ENCODE measurements at places on chromosomes 3 and 15.

DNA sequence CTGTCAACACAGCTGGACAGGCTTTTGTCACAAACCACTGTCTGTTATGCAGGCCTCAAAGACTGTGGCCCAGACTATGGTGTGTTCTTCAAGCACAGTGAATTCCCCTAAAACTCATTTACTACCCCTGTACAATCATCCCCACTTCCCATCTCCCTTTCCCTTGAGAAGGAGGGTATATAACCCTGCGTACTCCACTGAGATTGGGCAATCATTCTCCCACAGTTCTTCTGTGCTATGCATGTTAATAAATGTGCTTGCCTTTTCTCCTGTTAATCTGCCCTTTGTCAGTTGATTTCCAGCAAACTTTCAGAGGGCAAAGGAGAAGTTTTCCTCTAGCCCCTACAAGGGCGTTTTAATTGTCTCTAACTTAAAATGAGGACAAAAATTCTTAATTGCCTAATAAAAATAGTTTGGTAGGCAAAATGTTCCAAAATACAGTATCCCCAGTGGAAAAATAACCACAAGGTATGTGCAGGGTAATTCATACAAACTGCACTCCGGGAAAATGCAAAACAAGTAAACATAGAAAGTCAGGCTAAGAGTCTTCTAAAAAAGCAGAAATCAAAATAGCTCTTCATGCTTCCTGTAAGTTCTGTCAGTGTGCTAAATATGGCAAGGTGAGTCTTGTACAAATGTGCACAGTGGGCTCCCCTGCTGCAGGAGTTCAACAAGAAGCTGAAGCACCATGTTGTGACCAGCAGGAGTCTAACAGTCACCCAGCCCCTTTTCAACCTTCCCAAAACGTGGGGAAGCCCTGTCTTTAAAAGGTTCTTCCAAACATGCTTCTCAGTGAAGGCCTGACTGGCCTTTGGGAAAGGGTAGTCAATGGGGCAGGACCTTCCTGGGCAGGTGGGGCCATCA, 10.2 kb downstream of the ATP10A start:
- no peak for DNase-seq

DNA sequence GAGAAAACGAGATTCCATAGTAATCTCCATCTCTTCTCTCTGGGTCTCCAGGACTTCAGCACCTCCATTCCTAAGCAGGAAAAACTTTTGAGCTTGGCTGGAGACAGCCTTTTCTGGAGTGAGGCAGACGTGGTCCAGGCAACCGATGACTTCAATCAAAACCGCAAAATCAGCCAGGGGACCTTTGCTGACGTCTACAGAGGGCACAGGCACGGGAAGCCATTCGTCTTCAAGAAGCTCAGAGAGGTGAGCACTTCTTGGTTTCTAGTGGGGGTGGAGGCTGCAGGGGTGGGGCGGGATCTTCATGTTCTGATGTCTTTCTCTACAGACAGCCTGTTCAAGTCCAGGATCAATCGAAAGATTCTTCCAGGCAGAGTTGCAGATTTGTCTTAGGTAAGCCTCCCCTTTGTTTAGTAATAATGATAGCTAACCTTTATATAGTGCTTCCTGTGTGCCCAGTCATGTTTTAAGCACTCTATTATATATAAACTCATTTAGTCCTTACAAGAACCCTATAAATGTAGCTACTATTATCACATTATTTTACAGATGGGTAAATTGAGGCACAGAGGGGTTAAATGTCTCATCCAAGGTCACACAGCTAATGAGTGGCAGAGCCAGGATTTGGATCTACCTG, 35.0 kb upstream of the TATDN2 start:
- DNase-seq, result no peak

- no peak for DNase-seq
These were observed 31.9 kb downstream of the SGO1 start for GRCh38 chr3:20154078-20154477.

DNA sequence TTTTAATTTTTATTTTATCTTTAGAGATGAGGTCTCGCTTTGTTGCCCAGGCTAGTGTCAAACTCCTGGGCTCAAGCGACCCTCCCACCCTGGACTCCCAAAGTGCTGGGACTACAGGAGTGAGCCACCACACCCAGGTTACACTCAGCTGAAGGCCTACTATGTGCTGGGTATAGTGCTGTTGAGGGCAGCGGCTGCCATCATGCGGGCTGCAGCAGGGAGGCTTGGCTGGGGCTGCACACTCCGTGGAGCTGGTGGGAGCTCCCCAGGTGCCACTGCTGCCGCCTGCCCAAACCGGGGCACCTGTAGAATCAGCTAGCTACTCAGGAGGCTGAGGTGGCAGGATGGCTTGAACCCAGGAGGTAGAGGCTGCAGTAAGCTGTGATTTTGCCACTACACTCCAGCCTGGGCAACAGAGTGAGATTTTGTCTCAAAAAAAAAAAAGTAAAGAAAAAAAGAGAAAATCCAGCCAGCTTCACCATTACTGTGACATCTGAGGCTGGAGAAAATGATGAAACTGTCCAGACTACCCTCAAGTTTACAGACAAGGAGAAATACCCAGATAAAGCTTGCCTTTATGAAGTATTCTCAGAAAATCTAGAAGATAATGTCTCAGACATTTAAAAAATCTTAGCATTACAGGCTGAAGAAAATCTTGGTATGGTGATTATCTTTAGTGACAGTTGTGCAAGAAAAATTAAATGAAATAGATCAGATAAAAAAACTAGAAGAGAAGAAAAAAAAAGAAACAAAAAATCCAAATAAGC, 42.1 kb downstream of the CRABP1 start:
- DNase-seq, result no peak

DNA sequence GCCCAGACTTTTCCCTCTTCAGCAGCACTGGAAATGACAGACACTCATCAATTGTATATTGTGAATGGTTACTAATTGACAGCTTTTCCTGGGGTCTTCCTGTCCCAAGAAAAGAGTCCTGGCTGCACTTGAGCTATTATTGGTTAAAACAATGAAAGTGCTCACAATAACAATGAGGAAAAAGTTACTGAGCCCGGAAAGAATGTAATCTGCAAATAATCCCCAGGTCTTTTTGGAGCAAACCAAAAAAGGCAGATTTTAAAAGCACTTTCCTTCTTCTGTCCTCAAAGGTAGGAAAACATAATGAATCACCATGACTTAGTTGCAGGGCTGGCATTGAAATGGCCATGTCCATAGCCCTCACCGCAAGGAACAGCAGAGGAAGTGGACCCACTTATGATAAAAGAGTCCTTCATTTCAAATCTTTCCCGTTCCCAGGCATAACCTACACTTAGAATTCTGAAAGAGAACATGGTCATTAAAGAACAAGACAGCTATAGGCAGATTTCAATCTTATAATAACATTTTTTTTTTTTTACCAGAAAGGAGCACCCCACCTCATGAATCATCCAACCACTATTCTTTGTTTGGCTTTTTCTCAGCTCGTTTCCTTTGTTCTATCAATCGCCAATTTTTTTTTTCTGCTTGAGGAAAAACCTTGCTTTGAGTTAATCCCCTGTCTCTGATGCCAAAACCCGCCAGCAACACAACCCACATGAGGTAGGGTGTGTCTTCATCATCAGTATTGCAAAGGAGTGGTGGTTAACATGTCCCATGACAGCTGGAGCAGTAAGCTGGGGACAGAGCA, 35.5 kb upstream of the ATP1B3 start:
- no peak for DNase-seq

DNA sequence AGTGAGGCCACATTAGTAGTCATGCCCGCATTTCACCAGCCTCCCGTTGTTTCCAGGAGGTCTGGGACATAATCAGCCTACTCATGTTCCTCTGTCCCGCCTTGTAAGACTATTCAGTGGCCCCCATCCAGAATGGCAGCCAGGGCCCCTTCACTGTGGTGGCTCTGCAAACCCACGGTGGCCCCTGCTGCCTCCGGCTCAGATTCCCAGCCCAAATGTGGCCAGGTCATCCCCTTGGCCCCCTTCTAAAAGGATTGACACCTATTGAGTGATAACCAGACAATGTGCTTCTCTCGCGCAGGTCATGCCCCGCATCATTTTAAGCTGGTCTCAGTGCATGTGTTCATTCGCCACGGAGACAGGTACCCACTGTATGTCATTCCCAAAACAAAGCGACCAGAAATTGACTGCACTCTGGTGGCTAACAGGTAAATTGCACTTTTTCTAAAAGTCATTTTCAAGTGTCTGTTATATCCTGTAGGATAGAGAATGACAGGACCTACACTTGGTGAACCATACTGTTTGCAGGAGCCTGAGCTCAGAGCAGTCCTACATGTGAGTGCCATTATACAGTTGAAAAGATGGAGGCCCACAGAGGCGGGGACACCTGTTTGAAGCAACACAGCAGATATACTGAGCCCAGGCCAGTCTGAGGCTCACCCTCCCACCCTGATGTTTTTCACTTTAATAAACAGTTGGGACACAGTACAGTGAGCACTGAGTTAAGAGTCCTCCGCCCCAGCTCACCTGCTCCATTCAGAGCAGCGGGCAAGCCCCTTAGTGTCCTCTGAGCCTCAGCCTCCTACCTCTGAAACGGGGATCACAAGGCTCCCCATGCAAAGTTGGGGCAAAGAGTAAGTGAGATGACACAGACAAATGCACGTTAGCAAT, 47.7 kb downstream of the PXYLP1 start:
- DNase-seq, result peak; percentile 31

GRCh38 chr3:86147119-86147518, 843.8 kb downstream of the VGLL3 start:
- no peak for DNase-seq

GRCh38 chr3:10259036-10259435, 10.8 kb downstream of the TATDN2 start:
- DNase-seq, result no peak

- DNase-seq, result no peak
These were observed 74.7 kb downstream of the ZNF148 start for GRCh38 chr3:125300416-125300815.

- peak; percentile 46 for DNase-seq
These were observed 169.0 kb upstream of the TSC22D2 start for GRCh38 chr3:150238995-150239619.

GRCh38 chr3:38588371-38588971, 61.0 kb downstream of the SCN5A start:
- no peak for DNase-seq

DNA sequence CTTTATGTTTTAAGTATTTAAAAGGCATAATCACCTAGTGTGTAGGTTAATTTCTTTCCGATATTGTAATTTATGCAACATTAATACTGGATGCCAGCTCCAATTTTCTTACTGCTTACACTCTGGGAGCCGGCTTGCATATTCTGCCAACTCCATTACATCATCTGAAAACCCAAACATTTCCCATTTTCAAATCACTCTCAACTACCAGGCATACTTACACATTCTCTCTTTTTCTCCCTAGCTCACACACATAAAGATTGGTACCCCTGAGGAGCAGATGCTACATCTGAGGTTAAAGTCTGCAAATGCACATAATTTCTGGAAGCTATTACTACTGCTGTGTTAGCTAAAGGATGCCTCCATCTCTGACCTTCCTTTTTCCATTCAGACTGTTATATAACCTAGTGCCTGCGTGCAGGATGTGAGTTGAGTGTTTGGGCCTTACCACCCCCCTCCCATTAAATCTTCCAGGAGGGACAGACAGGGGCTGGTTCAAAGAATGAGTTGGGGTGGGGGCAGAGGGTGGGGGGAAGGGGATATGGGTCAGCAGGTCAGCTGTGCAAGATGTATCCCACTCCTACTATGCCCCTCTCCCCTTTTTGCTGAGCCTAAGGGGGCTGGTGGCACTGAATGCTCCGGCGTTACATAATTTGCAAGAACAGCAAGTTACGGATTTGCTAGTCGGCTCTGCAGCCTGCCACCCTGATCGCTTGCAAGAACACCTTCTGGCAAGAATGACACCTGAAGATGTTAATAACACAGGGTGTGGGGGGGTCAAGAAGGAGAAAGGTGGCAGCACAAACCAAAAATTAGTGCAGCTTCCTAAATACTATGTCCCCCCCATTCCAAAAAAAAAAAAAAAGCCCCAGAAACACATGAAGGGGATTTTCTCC, 2.5 kb downstream of the RORA start:
- DNase-seq, result no peak

- DNase-seq, result no peak
These were observed 166.9 kb downstream of the CHST2 start for GRCh38 chr3:143286392-143287010.

DNA sequence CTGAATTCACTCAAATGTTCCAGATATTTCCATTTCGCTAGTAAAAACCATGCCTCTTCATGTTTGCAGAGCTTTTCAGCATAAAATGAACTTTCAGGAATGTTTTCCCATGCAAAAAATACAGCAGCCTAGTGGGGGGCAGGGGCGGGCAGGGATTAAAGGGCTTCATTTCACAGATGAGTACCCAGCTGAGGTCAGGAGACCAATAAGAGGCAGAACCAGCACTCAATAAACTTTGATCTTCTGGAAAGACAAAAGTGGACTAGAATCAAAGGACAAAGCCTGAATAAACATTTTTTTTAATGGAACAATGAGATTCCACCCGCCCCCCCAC, 8.0 kb downstream of the KLHL25 start:
- DNase-seq, result no peak

- no peak for DNase-seq
These were observed 1037.6 kb upstream of the NR2F2 start for GRCh38 chr15:95292785-95293450.

- no peak for DNase-seq
These were observed 58.7 kb downstream of the RPN1 start for GRCh38 chr3:128591738-128592426.

GRCh38 chr3:51953445-51953844, 1.7 kb upstream of the GPR62 start:
- peak; percentile 57 for DNase-seq

DNA sequence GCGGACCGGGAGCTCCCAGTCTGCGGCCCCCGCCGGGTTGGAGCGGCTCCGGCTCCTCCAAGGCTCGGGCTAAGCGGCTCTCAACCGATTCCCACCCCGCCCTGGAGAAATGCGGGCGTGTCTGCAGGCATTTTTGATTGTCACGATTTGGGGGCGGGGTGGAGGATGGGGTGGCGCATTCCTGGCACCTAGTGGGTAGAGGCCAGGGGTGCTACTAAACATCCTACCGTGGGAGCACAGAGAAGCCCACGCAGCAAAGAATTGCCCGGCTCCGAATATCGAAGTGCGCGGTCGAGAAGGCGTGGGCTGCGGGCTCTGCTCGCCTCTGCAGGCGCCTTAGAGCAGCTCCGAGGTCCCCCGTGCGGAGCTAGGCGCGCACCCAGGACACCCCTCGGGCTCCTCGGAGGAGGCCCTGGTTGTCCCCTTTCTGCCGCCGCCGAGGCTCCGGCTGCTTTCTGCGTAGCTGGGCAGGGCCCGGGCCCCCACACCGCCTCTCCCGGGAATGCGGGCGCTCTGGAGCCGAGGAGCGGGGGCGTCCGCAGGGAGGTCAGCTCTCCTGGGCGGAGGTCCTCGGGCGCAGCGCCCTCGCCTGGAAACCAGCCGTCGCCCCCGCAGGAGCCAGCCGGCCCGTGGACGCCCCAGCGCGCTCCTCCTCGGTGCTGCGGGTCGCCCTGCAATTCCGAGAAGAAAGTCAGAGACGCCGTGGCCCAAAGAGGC, 16.5 kb upstream of the LAMP3 start:
- DNase-seq, result no peak

GRCh38 chr3:141469720-141470119, 17.1 kb upstream of the RASA2 start:
- DNase-seq, result no peak

GRCh38 chr15:25739687-25740121, 123.4 kb downstream of the ATP10A start:
- DNase-seq, result no peak

GRCh38 chr3:193764959-193765358, 172.0 kb downstream of the OPA1 start:
- DNase-seq, result no peak

- no peak for DNase-seq
These were observed 212.4 kb upstream of the ZBTB20 start for GRCh38 chr3:115359536-115359935.

GRCh38 chr3:147419781-147420224, 10.6 kb downstream of the ZIC1 start:
- no peak for DNase-seq

GRCh38 chr15:72934921-72935320, 117.3 kb upstream of the NEO1 start:
- DNase-seq, result no peak

All from NCI-H2029 (cell line).